ENCODE measurements at places on chromosomes 4 and X.

DNA sequence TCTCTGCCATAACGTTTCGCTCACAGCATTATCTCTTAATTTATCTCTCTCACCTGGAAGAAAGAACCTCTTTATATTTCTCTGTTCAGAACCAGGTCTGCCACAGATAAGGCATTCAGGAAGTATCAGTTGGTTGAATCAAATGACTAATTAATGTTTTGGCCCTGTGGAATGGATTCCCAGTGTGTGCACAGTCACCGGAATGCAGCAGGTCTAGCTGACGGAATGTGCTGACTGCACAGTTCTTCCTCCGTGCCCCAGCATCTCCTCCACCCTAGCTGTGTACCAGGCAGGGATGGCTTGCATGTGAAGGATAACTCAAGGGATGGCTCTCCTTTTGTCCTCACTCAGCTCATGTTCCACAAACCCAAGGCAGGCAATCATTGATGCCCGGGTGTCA is 141.8 kb upstream of the MSX1 start:
- no peak for DNase-seq

GRCh38 chrX:117707948-117708743 is 408.5 kb downstream of the KLHL13 start:
- DNase-seq: no peak

- no peak for DNase-seq
These were observed 46.8 kb upstream of the GPR78 start for GRCh38 chr4:8533274-8533865.

DNA sequence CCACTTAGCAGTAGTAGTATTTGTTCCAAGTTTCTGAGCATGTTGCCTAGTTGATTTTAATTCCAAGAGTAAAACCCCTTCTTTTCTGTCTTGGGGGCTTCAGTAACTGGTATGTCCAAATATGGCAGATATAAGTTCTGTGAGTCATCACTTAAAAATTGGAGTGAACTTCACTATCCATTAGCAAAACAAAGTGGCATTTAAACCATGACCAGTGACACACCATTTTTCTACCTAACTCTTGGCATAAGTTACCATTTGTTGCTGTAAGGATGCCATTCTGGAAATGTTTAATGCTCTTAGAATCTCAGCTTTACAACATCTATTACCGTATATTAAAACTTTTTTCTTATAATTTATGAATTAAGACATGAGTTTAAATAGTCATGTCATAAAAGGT is 102.0 kb downstream of the CBR4 start:
- DNase-seq: no peak

GRCh38 chr4:64807821-64808220 is 398.6 kb upstream of the TECRL start:
- DNase-seq: no peak

GRCh38 chr4:93743022-93743421 is 85.5 kb upstream of the ATOH1 start:
- no peak for DNase-seq

DNA sequence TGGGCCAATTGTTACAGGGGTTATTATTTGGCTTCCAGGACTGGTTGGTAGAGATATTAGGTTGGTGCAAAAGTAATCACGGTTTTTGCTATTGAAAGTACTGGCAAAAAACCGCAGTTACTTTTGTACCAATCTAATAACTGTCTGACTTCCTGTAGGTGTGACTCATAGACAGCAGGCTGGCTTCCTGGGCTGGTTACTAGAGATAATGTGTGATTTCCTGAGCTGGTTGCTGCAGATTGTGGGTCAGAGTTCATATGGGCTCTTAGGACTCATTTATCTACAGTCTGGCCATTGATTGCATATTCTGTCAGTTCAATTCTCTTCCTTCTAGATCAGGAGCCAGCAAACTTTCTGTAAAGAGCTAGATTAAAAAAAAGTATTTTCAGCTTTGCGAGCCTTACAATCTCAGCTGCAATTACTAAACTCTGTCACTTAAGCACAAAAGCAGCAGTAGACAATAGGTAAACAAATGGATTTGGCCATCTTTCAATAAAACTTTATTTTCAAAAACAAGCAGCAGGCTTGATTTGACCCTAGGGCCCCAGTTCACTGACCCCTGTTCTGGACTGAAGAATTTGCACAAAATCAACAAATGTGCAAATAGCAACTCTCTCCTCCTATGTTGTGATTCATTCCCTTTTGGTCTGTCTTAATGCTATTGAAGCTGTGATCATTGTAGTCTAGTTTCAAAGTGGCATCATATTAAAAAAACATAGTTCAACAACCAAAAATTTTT is 50.8 kb upstream of the BOD1L1 start:
- DNase-seq: no peak

DNA sequence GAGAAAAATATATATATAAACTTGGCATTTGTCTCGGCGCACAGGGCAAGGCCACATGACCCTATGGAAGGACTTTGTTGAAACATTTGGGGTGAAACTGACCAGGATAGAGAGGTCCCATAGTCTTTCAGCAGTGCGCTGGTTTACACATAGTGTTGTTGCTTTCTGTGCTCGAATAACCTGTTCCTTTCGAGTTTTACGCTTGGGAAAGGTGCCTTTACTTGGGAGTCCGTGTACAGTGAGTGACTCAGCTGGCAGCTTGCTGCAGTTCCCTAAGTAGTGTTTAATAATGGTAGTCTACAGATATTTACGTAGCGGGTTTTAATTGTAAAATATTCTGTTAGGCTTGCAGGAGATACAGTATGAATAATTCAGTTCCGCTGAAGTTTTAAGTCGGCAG is 578 bp downstream of the APOOL start:
- DNase-seq: no peak

- DNase-seq: no peak
These were observed 27.0 kb upstream of the PROM1 start for GRCh38 chr4:16110661-16111290.

GRCh38 chrX:46803140-46803539 is 33.7 kb upstream of the RP2 start:
- DNase-seq: no peak

DNA sequence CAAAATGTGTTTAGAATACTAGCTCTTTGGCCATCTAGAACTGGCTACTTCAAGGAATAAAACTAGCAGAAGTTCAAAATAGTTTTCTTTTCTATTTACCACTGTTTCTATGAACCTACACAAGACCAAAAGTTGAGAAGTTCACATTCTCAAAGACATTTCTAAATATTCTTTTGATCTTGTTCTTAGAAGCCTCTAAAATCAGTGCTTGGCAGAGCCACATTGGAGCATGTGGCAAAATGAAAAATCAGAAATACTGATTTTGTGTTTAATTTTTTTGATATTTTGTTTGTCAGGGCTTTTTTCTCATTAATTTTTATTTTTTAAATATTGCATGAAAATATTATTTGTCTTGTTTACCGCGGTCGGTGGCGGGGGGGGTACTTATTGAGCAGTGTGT is 853.8 kb upstream of the INTU start:
- DNase-seq: no peak

- no peak for DNase-seq
These were observed 17.7 kb upstream of the MRFAP1 start for GRCh38 chr4:6622744-6623143.

DNA sequence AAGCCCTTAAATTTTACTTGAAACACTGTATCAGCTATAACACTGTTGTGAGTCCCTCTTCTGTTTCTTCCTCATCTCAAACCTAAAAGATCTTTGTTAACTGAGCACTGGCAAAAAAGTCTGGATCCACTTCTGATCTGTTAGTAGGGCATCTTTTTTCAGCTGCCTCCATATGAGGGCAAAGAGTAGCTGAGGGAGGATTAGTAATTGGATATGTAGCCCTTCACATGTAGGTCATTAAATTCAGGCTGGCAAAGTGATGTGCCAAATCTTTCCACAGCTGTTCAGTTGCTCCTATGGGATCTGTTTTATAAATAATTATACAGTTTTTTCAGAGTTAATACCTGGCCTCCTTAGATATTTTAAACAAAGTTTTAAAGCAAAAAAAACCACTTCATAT is 1.1 kb upstream of the TRMT10A start:
- no peak for DNase-seq

DNA sequence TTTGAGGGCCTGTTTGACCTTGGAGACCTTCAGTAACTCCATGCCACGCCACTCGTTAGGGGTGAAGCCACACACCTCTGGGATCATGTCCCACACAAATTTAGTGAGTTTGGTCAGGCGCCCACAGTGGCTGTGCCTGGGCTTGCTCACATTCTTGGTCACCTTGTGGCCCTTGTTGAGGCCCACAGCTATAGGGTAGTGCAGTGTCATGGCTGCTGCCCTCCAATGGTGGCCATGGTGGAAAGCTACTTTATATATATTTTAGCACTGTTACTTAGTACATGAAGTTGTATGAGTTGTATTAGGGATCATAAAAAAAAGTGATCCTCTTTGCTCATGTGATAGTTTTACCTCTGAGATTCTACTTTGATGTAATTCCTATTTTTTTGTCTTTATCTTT is 985 bp upstream of the CXCL11 start:
- no peak for DNase-seq

GRCh38 chr4:6875431-6875831 is 34.2 kb upstream of the TBC1D14 start:
- DNase-seq: no peak

DNA sequence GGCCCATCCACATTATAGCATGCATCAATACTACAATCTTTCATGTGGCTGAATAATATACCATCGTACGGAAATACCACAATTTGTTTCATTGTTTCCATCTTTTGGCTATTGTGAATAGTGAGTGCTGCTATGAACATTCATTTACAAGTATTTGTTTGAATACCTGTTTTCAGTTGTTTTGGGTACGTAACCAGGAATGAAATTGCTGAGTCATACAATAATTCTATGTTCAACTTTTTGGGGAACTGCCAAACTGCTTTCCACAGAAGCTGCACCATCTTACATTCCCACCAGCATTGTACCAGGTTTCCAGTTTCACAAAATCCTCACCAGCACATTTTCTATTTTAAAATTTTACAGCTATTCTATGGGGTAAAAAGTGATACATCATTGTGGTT is 28.5 kb upstream of the MANBA start:
- no peak for DNase-seq

DNA sequence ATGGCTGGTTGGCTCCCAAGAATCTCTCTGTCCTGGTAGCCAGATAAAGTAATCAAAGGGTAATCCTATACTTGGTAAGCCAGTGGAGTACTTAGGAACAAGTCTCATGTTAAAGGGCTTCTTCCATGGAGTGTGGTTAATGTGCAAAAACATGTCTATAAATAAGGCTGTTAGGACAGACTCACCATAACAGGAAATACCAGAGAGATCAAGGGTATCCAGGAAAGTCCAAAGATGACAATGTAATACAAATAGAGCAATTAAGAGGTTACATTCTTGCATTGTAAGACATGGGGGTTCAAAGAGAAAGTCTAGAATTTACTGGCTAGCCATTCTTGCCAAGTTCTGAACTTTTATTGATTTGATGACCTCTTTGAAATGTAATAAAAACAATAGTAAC is 61.9 kb upstream of the ZCCHC13 start:
- no peak for DNase-seq

DNA sequence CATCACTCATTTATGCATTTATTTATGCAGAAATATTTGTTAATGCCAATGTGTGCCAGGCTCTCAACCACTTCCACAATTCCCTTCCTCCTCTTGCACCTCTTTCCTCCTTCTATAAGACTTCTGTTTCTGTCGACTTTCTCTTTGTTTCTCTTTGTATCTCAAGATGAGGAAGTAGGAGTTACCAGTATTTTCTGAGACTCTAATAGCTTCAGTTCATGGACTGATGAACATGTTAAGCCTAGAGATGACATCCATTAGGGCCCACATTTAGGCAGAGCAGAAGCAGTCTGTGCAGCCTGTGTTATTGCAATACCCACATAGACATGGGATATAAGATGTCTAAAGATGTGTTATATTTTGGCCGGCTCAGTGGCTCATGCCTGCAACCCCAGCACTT is 241.8 kb upstream of the SMIM31 start:
- no peak for DNase-seq

DNA sequence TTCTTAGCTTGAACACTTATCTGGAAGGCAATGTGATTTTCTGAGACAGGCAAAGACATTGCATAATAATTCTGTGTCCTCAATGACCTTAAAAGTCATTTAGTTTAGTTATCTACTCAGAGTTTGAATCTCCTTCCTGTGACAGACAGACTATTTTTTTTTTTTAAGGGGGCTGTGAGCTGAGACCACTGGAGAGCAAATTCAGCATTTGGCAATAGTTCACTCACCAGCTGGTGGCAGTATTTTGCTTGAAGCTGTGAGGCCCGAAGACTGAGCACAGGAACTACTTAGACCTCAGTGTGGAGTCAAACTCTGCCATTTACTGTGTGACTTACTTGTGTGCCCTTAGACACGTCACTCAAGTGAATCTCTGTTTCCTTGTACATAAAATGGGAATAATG is 22.9 kb upstream of the CPE start:
- no peak for DNase-seq

DNA sequence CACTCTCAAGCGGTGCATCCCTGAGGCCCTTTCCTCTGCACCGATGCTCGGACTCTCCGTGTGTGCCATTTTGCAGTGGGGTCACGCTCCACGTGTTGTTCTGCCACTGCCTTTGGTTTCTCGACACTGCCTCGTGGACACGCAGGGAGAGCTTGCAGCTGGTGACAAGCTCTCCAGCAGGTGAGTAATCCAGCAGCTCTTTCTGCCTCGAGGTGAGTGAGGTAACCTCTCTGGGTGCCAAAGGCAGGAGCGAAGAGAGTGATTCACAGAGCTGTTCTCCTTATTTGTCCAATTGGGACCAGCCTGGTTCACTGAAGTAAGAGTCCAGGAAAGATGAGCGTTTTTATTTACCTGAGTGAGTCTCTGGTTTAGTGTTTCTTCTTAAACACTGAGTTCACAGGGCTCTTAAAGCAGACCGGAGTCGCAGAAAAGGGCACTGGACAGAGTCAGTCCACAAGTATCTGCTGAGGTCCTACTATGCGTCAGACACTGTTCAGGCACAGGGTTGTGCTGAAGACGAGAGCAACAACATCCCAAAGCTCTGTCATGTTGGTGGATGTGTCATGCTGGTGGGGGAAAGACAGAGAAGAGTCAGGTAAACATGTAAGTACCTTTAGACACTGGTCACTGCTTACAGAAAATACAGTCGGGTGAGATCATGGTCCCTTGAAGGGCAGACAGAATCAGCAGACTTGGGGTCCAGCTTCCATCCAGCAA is 61.8 kb downstream of the FHDC1 start:
- DNase-seq: no peak

GRCh38 chr4:124199755-124200154 is 512.8 kb downstream of the ANKRD50 start:
- DNase-seq: no peak

GRCh38 chr4:70243091-70243490 is 694 bp downstream of the CSN3 start:
- DNase-seq: no peak

GRCh38 chr4:177349191-177349590 is 39.5 kb downstream of the NEIL3 start:
- no peak for DNase-seq

Measured in stimulated activated CD8-positive, alpha-beta memory T cell treated with anti-CD3 and anti-CD28 coated beads, Interleukin-4, amount 100 ng/mL, for 4 hours (primary cell).